ENCODE measurements at places on chromosomes 2 and 18.

DNA sequence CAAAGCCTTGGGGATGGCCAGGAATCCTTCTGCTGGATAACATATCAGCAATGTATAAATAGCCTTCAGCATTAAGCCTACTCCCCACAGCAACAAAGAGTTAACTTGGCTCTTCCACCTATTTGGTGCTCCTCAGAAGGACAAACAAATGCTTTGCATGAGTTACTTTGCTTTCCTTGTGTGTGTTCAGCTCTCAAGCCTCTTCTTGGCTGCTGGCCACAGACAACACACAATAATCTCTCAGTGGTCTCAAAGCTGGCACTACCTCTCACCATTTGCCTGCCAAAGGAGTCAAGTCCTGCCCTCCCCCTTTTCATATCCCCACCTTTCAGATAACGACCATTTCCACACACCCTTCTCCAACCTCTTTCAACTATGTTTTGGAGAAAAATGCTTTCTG is 17.5 kb downstream of the FTCDNL1 start:
- DNase-seq = no peak

GRCh38 chr2:142865924-142866323 is 11.5 kb upstream of the KYNU start:
- DNase-seq = no peak

GRCh38 chr2:120108049-120108448 is 95.2 kb downstream of the EPB41L5 start:
- no peak for DNase-seq

DNA sequence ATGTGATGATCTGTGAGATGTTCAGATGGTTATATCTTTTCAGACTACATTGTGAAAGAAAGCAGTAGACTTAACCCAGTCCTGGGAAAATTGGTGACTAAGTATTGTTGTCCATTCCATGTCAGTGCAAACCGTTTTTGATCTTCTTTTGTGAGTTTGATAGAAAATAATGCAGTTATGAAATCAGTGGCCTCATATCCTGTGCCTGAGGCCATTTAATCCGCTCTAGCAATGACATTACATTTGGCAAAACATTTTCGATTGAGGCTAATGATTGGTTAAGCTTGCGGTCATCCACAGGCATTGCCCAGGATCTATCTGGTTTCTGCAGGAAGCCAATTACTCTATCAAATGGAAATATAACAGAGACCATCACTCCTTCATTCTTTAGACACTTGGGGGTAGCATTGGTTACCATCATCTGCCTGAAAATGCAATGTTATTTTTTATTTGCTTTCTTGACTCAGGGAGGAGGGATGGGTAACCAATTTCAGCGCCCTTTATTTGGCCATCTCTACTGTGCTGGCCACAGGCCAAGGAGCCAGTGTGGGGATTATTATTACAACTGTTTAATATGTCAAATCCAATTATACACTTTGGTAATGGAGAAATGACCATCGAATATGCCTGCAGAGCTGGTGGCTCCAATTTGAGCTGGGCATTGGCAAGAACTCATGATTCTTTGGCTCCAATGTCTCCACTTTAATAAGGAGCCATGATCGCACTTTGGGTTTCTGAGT is 33.6 kb downstream of the TRIB2 start:
- no peak for DNase-seq
